RCC 7860 (cell line): ENCODE measurements at places on chromosomes 5 and 9.

GRCh38 chr9:93624977-93625376 lies 48.6 kb downstream of the PHF2 start:
- DNase-seq: no peak

DNA sequence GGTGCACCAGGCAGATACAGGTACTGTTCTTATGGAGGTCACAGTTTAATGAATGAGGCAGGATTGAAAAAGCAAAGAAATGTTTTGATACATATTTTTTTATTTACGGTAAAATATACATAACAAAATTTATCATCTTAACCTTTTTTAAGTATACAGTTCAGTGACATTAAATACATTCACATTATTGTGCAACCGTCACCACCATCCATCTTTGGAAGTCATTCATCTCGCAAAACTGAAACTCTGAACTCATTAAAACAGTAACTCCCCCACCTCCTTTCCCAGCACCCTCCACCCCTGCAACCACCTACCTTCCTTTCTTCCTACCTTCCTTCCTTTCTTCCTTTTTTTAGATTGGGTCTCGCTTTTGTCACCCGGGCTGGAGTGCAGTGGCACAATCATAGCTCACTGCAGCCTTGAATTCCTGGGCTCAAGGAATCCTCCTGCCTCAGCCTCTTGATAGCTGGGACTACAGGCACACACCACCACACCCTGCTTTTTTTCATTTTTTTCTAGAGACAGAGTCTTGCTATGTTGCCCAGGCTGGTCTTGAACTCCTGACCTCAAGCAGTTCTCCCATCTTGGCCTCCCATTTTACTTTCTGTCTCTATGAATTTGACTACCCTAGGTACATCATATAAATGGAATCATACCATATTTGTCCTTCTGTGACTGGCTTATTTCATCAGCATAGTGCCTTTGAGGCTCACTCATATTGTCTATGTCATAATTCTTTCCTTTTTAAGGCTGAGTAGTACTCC lies 22.5 kb upstream of the PSD2 start:
- DNase-seq: no peak

GRCh38 chr5:141597394-141597793 lies 21.4 kb downstream of the DIAPH1 start:
- DNase-seq: no peak

GRCh38 chr9:131849391-131849790 lies 109.5 kb upstream of the RAPGEF1 start:
- no peak for DNase-seq

- peak; percentile 94 for DNase-seq
Measured at GRCh38 chr9:96674906-96675538, 19.9 kb upstream of the PRXL2C start.

DNA sequence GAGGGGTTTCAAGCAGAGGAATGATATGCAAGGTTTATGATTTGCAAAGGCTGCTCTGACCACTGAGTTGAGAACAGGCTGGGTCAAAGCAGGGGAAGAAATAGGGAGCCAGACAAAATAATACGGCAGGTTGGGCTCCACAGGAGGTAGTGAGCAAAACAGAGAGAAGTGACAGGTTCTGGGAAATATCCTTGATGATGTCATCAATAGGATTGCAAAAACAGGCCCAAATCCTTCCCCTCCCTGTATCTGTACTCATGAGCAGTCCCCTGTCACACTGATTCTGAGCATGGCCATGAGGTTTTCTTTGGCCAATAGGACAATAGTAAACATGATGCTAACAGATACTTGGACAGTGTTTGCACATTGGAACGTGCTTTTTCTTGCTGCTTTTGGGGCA lies 471.8 kb upstream of the BRINP1 start:
- no peak for DNase-seq

- no peak for DNase-seq
Measured at GRCh38 chr5:126816649-126817048, 39.7 kb downstream of the LMNB1 start.

GRCh38 chr9:24045150-24045549 lies 219.1 kb upstream of the ELAVL2 start:
- DNase-seq: no peak

DNA sequence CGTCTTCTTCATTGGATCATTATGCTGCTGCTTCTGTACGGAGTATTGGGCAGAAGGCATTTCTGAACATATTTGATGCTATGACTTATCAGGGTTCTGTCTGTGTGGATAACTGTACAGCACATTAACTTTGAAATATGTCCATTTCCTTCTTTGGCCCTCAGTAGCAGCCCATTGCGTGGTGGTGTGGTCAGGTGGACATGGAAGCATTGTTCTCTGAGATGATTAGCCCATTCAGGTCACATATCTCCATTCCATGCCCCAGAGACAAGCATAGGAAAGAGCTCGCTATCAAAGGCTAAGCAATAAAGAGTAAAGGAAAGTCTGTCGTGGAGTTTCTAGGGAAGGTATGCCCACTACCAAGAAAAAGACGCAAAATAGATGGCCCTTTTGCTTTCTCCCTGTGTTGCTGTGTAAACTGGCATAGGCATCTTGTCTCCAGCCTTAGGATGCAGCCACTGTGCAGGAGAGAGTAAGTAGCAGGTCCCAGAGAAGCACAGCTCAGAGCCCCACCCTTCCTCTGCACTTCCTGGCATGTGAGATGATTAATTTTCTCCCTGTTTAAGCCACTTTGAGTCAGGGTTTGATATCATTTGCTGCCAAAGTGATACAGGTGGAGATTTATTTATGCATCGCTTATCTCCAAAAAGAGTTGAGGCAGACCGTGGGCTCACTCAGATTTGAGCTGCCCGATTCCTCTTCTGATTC lies 221.9 kb downstream of the PDZD2 start:
- no peak for DNase-seq

- DNase-seq: no peak
Measured at GRCh38 chr5:103374473-103374963, 116.0 kb downstream of the MACIR start.

DNA sequence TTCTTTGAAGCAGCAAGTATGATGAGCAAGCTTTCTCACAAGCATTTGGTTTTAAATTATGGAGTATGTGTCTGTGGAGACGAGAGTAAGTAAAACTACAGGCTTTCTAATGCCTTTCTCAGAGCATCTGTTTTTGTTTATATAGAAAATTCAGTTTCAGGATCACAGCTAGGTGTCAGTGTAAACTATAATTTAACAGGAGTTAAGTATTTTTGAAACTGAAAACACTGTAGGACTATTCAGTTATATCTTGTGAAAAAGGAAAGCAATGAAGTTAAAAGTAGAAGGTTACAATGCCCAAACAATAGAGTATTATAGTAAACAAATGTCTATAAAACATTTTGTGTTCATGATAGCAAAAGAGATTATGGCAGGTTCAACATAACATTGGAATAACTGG lies 88.6 kb downstream of the JAK2 start:
- no peak for DNase-seq

DNA sequence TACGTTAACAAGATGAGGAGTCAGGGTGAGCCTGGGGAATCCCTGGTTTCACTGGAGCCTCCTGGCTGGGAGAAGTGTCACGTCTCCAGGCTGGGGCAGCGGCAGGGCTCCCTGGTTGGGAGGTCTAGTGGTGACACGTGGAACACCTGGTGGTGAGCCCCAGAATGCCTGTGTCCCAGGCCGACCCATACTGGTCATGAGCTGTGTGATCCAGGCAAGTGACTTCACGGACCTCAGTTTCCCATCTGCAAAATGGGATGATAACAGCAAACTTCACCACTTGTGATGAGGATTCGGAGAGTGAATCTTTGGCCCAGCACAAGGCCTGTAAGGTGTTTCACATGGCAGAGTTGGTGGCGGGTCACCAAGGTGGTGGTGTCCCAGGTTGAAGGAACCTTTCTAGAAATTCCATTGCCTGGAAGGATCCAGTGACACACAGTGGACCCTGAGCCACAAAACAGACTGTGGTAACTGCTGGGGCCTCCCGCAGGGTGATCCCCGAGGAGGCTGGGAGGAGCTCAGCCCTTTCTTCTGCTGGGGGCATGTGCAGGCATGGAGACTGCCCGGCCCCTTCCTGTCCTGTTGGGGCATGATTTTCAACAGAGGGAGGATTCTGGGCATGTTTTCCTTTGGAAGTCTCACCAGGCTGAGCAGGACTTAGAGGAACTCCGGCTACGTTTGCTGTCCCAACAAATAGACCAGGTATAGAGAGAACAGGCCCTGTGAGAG lies 153.9 kb upstream of the IER5L start:
- no peak for DNase-seq

DNA sequence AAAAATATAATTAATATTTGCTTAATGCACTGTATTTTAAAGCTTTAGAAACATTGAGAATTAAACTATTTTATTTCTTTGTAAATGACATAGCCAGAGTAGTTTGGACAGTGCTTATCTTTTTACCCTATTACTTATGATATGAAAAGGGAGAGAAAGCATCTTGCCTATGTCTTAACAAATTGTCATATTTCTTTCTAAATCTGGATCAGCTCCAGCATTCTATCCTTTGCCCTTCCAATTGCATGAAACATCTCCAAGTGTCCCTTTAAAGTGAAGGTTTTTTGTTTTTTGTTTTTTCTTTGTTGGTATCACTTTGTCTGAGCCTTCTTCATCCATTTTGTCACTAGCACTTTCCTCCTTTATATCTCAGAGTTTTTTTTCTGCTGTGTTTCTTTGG lies 511.6 kb upstream of the FAM174A start:
- DNase-seq: no peak

DNA sequence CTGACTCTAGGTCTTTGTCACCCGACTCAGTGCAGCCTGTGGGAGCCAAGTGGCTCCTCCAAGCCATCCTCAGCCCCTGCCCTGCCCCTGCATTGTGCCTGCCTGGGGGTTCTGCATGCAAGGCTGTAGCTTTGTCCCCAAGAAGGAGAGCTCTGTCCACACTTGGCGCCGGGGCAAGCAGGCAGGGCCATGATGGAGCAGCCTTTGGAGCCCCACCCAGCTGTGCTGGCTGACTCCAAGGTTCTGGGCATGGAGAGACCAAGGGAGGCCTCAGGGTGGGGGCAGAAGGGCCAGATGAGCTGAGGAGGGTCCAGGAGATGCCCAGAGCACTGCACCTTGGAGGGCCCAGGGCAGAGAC lies 226.2 kb downstream of the CACNA1B start:
- no peak for DNase-seq

DNA sequence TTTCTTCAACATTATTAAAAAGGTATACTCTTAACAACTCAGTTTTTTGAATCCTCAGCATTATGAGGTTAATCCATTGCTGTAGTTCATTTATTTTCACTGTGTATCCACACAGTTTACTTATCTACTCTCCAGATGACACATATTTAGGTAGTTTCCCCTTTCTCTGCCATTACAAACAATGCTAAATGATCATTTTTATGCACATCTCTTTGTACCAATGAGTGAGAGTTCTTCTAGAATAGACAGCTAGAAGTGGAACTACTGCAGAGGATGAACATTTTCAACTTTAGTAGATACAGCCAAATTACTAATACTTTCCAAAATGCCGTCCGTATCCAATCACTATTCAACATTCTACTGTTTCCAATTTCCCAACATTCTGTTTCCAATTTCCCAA lies 11.5 kb downstream of the AFF4 start:
- no peak for DNase-seq

- no peak for DNase-seq
Measured at GRCh38 chr5:177311392-177311722, 341 bp downstream of the MXD3 start.

GRCh38 chr9:89008055-89008743 lies 16.9 kb downstream of the S1PR3 start:
- DNase-seq: no peak

DNA sequence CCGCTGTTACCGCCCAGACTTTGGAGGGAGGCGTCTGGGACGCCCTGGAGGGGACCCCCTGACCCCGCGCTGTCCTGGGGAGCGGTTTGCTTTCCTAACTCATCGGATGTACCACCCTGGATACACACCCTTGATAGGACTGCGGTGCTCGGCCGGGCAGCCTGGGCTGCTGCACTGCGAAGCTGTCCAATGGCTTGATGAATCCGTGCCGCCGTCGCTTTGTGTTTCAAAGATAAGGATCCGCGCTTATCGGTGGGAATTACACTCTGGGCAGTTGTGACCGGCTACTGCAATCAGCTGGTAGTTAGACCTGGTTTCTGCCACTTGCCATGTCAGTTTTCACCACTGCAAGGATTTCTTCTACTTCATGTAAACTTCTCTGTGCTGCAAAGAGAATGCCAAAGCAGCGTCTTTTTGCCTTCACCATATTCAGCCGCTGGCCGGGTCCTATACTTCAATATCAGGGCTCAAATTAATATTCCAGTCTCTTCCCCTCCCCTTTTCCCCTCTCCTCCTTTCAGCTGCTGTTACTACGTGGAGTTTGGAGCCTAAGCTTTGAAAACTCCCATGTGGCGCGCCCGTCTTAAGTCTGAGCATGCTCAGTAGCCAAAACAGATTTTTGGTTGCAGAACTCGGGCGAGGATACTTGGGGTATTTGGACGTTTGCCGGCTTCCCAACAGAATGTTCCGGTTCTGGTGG lies 727 bp downstream of the SMAD5 start:
- peak; percentile 25 for DNase-seq

- DNase-seq: no peak
Measured at GRCh38 chr9:128887914-128888350, 6.0 kb downstream of the LRRC8A start.

- peak; percentile 98 for DNase-seq
Measured at GRCh38 chr5:140322751-140323731, 20.1 kb upstream of the PFDN1 start.

DNA sequence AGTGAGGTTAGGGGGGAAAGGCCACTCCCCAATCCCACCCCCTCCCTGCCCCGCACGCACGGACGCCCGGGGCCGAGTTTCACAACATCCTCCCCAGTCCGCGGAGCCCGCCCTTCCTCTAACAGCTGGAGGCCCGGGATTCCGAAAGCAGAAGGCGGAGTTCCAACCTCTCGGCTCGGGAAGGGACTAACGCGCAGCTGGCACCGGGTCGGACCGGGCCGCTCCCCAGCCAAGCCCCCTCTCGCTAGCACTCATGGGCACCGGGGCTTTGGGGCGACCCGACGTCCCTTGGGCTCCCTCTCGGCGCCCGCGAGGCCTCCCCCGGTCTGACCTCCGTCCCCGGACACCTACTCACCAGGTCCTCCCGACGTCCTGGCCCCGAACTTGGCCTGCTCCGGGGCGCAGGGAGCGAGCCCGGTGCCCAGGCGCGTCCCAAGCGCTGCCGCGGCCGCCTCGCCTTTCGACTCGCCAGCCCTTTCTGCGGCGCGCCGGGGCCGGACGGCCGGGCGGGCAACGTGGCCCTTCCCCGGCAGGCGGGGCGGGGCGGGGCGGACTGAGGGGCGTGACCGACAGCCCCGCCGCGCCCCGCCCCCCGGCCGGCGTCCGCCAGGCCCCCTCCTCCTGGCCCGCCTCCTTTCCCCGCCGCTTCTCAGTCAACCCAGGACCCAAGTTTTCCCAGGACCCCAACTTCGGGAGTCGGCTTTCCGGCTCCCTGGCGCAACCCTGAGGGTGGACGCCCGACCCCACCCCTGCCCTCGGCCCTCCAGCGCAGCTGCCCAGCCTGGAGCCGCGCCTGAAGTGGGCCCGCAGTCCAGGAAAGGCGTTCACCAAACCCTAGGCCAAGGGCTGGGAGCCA lies at the start of gene MGAT1:
Gene MGAT1, minus strand, starts transcription at position 482 of the 856 bp plus-strand sequence. CDS start 9,835 bp downstream, outside the sequence.
- DNase-seq: peak; percentile 29

- no peak for DNase-seq
Measured at GRCh38 chr5:16461026-16461425, 4.6 kb downstream of the ZNF622 start.

- DNase-seq: no peak
Measured at GRCh38 chr5:14060218-14060617, 82.9 kb upstream of the TRIO start.

GRCh38 chr5:101212942-101213514 lies 309.9 kb upstream of the ST8SIA4 start:
- no peak for DNase-seq

GRCh38 chr5:173324115-173325001 lies 3.9 kb downstream of the STC2 start:
- DNase-seq: no peak
